ENCODE measurements at places on chromosomes 4 and X.

DNA sequence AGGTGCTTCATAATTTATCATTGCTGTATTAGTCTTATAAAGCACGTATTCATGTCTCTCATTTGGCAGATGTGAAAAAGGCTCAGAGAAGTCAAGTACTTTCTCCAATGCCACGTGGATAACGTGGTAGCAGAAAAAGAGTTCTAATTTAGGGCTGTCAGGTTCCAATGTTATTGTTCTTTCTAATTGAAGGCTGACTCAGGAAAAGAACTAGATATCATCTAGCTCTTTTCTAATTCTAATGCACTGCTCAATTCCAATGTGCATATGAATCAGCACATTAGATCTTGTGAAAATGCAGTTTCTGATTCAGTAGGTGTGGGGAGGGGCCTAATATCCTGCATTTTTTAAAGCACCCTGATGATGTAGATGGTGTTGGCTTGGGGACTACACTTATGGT, 22.8 kb downstream of the AGA start:
- DNase-seq: no peak

GRCh38 chr4:76061982-76062381, 12.5 kb upstream of the ART3 start:
- DNase-seq: no peak

GRCh38 chr4:168882650-168883233, 127.3 kb downstream of the CBR4 start:
- DNase-seq: no peak

DNA sequence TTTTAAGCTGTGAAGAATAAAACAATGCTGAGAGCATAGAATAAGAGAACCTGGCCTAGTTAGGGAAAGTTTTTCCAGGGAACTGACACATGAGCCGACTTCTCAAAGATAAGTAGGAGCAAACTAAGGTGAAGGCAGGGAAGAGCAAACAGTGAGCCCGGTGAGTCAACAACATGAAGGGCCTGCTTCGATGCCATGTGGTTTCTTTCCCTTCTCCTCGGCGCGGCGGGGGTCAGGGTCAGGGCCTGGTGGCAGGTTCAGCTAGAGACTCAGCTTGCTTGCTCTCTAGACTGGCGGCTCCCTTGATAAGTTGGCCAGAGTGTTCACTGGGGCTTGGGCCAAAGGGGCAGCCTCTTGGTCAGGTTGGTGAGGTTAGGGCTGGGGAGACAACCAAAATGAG, 81.1 kb downstream of the DLG3 start:
- no peak for DNase-seq

GRCh38 chr4:48051078-48051477, 34.5 kb downstream of the NIPAL1 start:
- DNase-seq: no peak

DNA sequence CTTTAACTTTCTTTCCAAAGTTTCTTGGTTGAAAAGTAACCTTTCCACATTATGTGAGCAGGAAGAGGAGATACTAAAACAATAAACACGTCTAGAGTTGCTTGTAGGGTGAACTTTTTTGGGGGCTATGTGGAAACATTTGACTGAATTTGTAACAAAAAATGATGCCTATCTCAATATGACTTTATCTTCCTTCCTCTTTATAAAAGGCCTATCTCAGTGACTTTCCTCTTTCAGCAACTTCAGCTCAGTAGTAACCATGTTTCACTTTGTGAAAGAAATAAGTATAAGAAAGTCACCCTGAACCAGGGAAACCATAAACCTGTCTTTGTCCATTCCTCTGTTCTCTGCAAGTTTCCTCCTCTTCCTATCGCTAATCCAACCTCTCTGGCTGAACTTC, 124.7 kb upstream of the TMEM164 start:
- DNase-seq: no peak

DNA sequence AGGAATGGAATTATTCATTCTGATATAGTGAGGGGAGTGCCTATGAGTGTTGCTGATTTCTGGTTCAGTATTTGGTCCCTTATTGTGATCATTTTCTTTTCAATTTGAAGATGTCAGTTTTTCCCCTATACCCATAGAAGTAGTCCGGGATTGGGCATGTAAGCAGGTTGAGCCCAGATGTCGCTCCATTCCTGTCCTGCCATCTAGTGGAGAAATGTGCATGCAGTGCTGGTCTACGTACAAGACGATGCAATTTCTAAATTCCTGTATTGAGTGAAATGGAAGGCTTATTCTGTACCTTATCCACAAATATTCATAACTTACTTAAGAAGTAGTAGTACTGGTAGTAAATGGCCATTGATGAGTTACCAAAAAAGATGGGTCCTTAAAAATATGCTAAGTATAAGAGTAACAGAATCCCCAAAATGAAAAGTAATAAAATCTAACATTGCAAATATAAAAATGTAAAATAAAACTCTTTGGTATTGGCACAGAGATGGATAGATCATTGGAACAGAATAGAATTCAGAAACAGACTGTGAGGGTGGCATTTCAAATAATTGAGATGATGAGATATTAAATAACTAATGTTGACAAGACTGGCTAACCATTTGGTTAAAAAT, 60.9 kb downstream of the UGT8 start:
- no peak for DNase-seq

- no peak for DNase-seq
Measured at GRCh38 chr4:14262221-14262620, 634.7 kb upstream of the BOD1L1 start.

- no peak for DNase-seq
Measured at GRCh38 chr4:4356106-4357041, 30.5 kb upstream of the NSG1 start.

- DNase-seq: no peak
Measured at GRCh38 chrX:132474544-132475248, 14.1 kb downstream of the MBNL3 start.

DNA sequence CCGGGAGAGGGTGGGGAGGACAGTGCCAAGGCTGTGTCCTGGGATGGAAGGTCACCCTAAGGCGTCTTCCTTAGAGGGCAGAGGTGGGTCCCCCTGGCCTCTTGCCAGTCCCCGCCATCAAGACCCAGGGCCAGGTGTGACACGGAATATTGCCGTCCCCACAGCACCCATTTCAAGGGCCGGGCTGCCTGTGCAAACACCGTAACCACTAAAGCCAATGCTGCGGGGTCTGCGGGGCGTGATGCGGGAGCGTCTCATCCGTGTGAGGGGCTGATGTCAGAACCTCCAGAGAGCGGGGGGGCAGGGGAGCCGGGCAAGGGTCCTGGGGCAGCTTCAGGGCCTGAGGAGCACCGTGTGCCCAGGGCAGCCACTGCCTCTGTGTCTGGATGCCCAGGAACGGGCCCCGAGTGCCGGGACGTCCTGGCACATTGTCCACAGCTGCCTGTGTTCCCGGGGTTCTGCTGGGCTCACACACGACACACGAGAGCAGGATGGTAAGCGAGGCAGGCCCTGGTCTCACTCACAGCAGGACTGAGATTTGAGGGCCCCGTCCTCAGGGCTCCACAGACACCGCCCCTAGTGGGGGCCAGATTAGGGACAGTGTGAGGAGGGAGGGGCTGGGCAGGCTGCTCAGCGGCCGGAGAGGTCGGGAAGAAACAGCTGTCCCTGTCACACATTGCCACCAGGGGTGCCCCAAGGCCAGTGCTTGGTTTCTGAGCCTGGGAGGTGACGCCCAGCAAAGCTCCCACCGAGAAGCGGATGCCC, 29.2 kb downstream of the NKX1-1 start:
- DNase-seq: no peak

DNA sequence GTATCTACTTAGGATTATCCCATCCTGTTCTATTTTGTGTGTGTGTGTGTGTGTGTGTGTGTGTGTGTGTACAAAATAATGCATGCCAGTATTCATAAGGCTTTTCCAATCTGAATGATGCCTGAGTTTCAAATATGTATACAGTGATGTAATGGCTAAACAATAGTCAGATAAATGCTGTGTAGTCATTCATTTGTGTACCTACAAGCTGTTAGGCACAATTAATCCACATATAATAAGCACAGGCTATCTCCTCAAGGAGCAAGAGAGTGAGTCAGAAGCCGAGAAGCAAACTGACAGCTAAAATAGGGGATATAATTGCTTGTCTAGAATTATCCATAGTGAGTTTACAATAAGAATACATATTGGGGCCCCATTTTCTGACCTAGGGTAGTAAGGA, 15.7 kb downstream of the DMD start:
- no peak for DNase-seq

- no peak for DNase-seq
Measured at GRCh38 chr4:48939785-48940184, 33.2 kb upstream of the OCIAD2 start.

DNA sequence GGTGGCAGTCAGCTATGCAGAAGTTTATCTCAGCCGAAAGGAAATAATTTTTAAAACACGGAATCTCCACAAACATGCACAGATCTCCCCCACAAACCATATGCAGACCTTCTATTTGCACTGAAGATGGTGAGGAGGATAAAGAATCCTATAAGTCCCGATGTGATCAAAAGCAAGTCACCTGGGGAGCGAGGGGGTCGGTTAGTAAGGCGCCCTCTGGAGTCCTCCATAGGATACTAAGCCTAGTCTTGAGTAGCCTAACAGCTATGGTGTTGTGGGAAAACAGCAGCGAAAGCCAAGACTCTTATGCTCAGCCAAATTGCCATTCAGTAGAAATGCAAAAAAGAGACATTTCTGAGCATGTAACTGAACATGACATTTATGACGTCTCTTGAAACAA, 210.9 kb downstream of the FRMPD4 start:
- DNase-seq: no peak

DNA sequence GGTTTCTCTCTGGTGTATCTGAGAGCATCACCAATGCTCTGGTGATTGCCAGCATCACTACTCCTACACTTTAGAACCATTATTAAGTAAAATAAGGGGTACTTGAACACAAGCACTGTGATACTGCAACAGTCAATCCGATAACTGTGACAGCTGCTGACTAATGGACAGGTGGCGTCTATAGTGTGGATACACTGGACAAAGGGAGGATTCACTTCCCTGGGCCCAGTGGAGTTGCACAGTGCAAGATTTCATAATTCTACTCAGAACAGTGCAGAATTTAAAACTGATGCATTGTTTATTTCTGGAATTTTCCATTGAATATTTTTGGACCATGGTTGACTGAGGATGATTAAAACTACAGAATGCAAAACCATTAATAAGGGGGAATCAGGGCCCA, 97.8 kb downstream of the SHROOM3 start:
- DNase-seq: no peak

DNA sequence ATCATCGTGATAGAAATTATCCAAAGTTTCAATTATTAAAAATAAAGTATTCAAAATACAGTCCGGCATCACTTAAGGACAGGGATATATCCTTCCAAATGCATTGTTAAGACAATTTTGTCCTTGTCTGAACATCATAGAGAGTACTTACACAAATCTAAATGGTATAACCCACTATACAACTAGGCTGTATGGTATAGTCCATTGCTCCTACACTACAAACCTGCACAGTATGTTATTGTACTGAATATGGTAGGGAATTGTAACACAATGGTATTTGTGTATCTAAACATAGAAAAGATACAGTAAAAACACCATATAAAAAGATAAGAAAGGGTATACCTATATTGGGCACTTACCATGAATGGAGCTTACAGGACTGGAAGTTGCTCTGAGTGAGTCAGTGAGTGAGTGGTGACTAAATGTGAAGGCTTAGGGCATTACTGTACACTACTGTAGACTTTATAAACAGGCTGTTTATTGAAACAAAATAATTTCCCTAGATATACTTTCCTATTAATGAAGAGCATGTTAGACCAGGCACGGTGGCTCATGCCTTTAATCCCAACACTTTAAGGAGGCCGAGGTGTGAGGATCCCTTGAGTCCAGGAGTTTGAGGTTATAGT, 44.8 kb upstream of the PTPN13 start:
- no peak for DNase-seq

- no peak for DNase-seq
Measured at GRCh38 chrX:108285356-108285755, 152.9 kb downstream of the COL4A6 start.

GRCh38 chrX:150913511-150913910, 15.0 kb upstream of the CD99L2 start:
- DNase-seq: no peak

DNA sequence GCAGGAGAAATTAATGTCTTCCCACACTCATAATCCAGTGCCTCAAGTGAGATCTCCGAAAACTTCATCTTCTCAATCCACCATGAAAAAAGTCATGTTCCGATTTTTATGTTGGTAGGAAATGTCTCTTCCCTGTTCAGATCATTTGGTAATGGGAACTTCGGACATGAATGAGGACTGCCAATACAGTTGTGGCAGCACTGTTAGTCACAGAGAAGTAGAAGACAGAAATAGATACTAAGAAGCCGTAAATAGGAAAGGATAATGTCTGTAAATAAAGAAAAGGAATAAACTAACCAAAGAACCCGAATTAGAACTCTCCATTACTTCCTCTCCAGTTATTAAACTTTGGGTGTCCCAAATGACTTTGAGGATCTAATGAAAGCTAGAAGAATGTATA, 69.6 kb downstream of the DDX60L start:
- DNase-seq: no peak

DNA sequence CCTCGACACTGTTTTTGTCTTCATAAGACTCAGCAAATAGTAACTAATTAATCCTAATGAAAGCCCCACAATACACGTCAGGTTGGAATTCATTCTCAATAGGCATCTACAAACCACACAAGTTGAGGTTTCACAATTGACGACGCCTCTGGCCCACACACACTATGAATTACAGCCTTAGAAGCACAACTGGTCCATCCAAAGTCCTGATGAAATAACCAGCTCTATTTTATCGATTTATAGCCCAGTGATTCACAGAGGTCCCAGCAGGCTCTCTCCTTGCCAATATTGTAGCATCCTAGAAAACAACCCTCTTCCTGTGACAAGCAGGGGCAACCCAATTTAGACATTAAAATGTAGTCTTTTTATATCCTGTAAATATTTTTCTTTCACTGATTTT, 112.1 kb downstream of the NR3C2 start:
- DNase-seq: no peak

- DNase-seq: no peak
Measured at GRCh38 chr4:173185847-173186510, 17.4 kb downstream of the GALNT7 start.

GRCh38 chr4:7051905-7052304, 8.7 kb downstream of the TADA2B start:
- no peak for DNase-seq

DNA sequence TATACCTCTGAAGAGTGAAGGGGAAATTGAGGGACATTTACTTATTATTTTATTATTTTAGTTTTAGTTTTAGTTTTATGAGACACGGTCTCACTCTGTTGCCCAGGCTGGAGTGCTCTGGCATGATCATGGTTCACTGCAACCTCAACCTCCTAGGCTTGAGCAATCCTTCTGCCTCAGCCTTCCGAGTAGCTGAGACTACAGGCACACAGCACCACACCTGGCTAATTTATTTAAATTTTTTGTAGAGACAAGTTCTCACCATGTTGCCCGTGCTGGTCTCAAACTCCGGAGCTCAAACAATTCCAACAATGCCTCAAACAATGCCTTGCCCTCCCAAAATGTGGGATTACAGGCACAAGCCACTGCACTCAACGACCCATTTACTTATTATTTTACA, 68.4 kb upstream of the BMP2K start:
- DNase-seq: no peak

DNA sequence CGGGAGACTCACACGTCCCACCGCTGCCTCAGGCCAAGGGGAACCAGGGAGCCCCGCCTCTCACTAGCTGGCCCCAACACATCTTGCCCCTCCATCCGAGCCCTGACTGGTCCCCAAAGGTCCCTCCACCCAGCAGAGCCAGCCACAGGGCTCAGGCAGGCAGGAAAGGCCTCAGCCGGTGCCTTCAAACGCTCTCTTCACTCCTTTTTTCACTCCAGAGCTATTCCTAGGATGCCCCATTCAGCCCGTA, 1.5 kb upstream of the ARHGAP4 start:
- no peak for DNase-seq
